B cell (primary cell): ENCODE measurements at places on chromosomes 6 and 20. TPM values are rescaled to one million over a fixed set of nuclear protein-coding genes. Genes with fewer than 3 reads are reported as not detected.

DNA sequence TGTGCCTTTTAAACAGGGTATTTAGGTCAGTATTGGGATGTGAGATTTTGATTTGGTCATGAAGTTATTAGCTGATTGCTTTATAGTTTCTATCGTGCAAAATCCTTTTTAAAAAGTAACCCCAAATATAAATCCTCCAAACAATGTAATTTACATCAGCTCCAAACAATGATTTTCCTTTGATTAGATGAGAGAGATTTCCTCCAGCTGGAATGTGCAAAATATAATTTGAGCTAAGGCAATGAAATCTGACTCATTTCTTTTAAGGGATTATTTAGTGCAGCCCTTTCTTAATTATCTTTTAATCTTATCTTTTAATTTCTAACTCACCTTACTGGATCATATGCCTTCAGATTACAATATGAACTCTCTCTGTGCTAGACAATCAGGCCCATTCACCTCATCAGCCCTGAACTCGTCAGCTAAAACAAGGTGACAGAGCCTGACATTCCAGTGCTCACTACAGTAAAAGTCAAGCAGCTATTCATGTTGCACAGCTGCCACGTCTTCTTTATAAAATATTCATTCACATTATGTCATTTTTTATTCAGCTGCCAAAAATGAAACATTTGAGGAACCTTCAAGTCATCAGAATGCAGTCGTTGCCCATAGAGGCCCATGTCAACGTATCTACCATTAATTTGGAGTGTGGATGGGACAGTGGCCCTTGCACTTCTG is 440.1 kb downstream of the CBLN4 start:
- H3K4me3 ChIP-seq: no peak overlapping the region
- no peaks in the 10 kb centered on the region for H3K4me1 ChIP-seq
- H3K27me3 ChIP-seq: no peaks in the 10 kb centered on the region
- H3K36me3 ChIP-seq: no peaks in the 10 kb centered on the region
- no peak overlapping the region for H3K27ac ChIP-seq

- H3K27ac ChIP-seq: no peak overlapping the region
- H3K36me3 ChIP-seq: no peaks in the 10 kb centered on the region
- H3K27me3 ChIP-seq: no peaks in the 10 kb centered on the region
- no peaks in the 10 kb centered on the region for H3K4me1 ChIP-seq
- H3K4me3 ChIP-seq: no peak overlapping the region
- DNase-seq: no peak
Measured at GRCh38 chr20:24497851-24498250, 28.4 kb downstream of the SYNDIG1 start.

Gene GPSM3
- polyA plus RNA-seq: 254 and 299 TPM in 2 replicates

- H3K4me1 ChIP-seq: no peaks in the 10 kb centered on the region
- no peak overlapping the region for H3K27ac ChIP-seq
- peaks cover 33% of the 10 kb centered on the region for H3K36me3 ChIP-seq
Measured at GRCh38 chr6:12163149-12163548, 127.0 kb upstream of the EDN1 start.

Gene THEMIS
- polyA plus RNA-seq: 0.10 and 0.52 TPM in 2 replicates

Gene FAM217A
- not detected in 2 replicates for polyA plus RNA-seq

Gene F13A1
- 0.43 and 1.7 TPM in 2 replicates for polyA plus RNA-seq
